Activated naive CD4-positive, alpha-beta T cell treated with anti-CD3 and anti-CD28 coated beads, Interleukin-2, amount 10 ng/mL, durations not matched to agents 7 days and 5 days (primary cell): ENCODE measurements at places on chromosomes 5 and 9.

- H3K36me3 ChIP-seq = peaks cover 37% of the 10 kb centered on the region
- no peak overlapping the region for H3K4me3 ChIP-seq
- no peak for DNase-seq
- peaks cover 6% of the 10 kb centered on the region for H3K4me1 ChIP-seq
- H3K27me3 ChIP-seq = no peaks in the 10 kb centered on the region
- H3K27ac ChIP-seq = peak overlapping the region; percentile 52
Observed at GRCh38 chr9:32991897-32992594, 9.4 kb downstream of the APTX start.

DNA sequence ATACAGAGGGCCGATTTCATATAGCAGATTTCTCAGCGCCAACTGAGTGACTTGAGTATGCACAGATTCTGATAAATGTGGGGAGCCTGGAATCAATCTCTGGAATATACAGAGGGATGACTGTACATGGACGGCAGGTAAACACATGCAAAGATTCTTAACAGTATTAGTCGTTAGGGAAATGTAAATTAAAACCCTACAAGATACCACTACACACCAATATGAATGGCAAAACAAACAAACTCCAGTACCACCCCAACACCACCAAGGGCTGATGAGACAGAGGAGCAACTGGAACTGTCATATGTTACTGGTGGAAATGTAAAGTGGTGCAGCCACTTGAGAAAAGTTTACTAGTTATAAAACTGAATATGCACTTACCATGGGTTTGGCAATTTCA lies 8.3 kb upstream of the FER start:
- no peak overlapping the region for H3K4me3 ChIP-seq
- no peak overlapping the region for H3K27ac ChIP-seq
- no peak for DNase-seq
- peaks cover 16% of the 10 kb centered on the region for H3K27me3 ChIP-seq

- no peak for DNase-seq
- H3K36me3 ChIP-seq = no peaks in the 10 kb centered on the region
- H3K4me3 ChIP-seq = no peak overlapping the region
Observed at GRCh38 chr9:27003426-27004077, 1.9 kb downstream of the LRRC19 start.

DNA sequence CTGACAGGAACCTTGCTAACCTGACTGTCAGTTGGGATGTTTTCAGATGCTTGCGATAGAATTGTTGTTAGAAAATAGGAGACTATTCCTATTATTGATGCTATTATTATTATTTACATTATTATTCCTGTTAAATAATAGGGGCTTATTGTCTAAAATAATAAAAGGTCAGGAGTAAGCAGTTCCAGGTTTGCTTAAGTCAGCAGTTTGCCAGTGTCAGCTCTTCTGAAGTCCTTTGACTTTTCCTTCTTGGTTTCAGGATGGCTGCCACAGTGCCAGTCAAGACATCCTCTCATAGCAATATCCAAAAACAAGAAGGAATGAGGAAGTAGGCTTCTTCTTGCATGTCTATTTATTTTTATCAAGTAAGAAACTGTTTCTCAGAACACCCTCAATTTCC lies 141.7 kb upstream of the MARCHF11 start:
- no peak overlapping the region for H3K27ac ChIP-seq
- H3K4me3 ChIP-seq = no peak overlapping the region
- no peaks in the 10 kb centered on the region for H3K36me3 ChIP-seq
- no peak for DNase-seq

- no peaks in the 10 kb centered on the region for H3K27me3 ChIP-seq
- no peak for DNase-seq
Observed at GRCh38 chr5:80620211-80620610, 34.2 kb upstream of the MSH3 start.

GRCh38 chr9:122389799-122390481 lies 19.1 kb downstream of the PTGS1 start:
- no peaks in the 10 kb centered on the region for H3K36me3 ChIP-seq
- H3K27me3 ChIP-seq = peaks cover 30% of the 10 kb centered on the region
- no peak for DNase-seq
- no peak overlapping the region for H3K27ac ChIP-seq
- no peak overlapping the region for H3K4me3 ChIP-seq
- H3K4me1 ChIP-seq = no peaks in the 10 kb centered on the region

- H3K27me3 ChIP-seq = no peaks in the 10 kb centered on the region
- no peaks in the 10 kb centered on the region for H3K4me1 ChIP-seq
- no peak for DNase-seq
Observed at GRCh38 chr5:84191281-84191680, 193.4 kb downstream of the EDIL3 start.

- DNase-seq = no peak
- no peak overlapping the region for H3K4me3 ChIP-seq
- H3K36me3 ChIP-seq = no peaks in the 10 kb centered on the region
- peaks cover 14% of the 10 kb centered on the region for H3K4me1 ChIP-seq
- peaks cover 40% of the 10 kb centered on the region for H3K27me3 ChIP-seq
Observed at GRCh38 chr5:126591549-126591948, 3.5 kb downstream of the ALDH7A1 start.

GRCh38 chr9:121118266-121118665 lies 43.5 kb downstream of the CNTRL start:
- no peak overlapping the region for H3K4me3 ChIP-seq
- H3K4me1 ChIP-seq = peaks cover 30% of the 10 kb centered on the region
- DNase-seq = no peak
- no peak overlapping the region for H3K27ac ChIP-seq
- H3K27me3 ChIP-seq = no peaks in the 10 kb centered on the region

GRCh38 chr5:68287631-68287975 lies 72.0 kb downstream of the PIK3R1 start:
- H3K4me3 ChIP-seq = peak overlapping the region; percentile 79
- DNase-seq = no peak
- peaks cover 56% of the 10 kb centered on the region for H3K36me3 ChIP-seq
- H3K27ac ChIP-seq = peak overlapping the region; percentile 96
- peaks cover 88% of the 10 kb centered on the region for H3K4me1 ChIP-seq
- H3K27me3 ChIP-seq = no peaks in the 10 kb centered on the region

DNA sequence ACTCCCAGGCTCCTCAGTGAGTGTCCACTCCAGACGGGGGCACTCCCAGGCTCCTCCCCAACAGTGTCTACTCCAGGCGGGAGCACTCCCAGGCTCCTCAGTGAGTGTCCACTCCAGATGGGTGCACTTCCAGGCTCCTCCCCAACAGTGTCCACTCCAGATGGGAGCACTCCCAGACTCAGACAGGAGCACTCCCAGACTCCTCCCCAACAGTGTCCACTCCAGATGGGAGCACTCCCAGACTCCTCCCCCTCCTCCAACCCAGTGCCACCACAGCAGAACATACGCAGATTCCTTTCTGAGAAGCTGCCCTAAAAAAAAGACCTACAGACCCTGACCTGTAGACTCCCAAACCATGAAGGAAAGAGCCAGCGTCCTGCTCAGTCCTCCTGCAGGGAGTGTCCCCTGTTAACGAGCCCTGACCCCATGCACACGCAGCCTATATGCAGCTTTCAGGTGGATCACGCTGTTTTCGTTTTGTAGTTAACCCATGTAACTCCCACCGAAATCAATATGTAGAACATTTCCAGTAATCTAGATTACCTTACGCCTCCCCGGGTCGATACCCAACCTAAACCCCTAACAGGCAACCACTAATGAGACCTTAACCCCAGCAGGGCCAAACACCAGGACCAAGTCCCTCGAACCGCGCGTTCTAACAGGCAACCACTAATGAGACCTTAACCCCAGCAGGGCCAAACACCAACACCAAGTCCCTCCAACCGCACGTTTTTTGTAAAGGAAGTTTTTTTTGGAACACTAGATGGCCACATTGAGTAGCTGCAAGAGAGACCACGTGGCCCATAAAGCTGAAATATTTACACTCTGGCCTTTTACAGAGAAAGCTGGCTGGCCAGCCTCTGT lies 15.7 kb downstream of the PNPLA7 start:
- H3K36me3 ChIP-seq = peaks cover 16% of the 10 kb centered on the region
- H3K4me1 ChIP-seq = peaks cover 43% of the 10 kb centered on the region
- peak overlapping the region; percentile 66 for H3K27ac ChIP-seq
- no peak overlapping the region for H3K4me3 ChIP-seq

GRCh38 chr9:75950998-75951397 lies 60.5 kb downstream of the PCSK5 start:
- H3K27me3 ChIP-seq = no peaks in the 10 kb centered on the region
- DNase-seq = no peak
- peaks cover 4% of the 10 kb centered on the region for H3K36me3 ChIP-seq
- no peaks in the 10 kb centered on the region for H3K4me1 ChIP-seq
- H3K4me3 ChIP-seq = no peak overlapping the region
- no peak overlapping the region for H3K27ac ChIP-seq

DNA sequence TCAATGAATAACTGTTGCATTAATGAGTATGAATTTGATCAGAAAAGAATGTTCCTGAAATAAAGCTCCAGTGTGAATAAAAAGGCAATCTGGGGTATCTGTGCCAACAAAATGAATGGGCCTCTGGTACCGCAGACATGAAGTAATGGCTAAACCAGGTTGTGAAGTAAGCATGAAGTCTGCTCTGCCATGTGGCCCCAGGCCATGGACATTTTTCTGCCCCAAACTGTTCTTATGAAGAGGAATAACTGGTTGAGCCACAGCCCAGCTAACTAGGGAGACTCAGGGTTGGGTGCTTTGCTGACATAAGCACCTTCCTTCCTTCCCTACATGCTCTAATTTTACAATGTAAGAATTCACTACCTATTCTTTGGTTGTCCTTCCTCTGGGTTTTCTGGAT lies 147.4 kb upstream of the LRRTM2 start:
- DNase-seq = no peak
- H3K27me3 ChIP-seq = no peaks in the 10 kb centered on the region
- peaks cover 4% of the 10 kb centered on the region for H3K4me1 ChIP-seq
- no peak overlapping the region for H3K27ac ChIP-seq
